Right renal cortex interstitium (tissue), 3 donors: ENCODE measurements at places on chromosomes 6 and 20. TPM values are rescaled to one million over a fixed set of nuclear protein-coding genes. Genes with fewer than 3 reads are reported as not detected.

Gene TBC1D7
- polyA plus RNA-seq = 39.8 TPM

DNA sequence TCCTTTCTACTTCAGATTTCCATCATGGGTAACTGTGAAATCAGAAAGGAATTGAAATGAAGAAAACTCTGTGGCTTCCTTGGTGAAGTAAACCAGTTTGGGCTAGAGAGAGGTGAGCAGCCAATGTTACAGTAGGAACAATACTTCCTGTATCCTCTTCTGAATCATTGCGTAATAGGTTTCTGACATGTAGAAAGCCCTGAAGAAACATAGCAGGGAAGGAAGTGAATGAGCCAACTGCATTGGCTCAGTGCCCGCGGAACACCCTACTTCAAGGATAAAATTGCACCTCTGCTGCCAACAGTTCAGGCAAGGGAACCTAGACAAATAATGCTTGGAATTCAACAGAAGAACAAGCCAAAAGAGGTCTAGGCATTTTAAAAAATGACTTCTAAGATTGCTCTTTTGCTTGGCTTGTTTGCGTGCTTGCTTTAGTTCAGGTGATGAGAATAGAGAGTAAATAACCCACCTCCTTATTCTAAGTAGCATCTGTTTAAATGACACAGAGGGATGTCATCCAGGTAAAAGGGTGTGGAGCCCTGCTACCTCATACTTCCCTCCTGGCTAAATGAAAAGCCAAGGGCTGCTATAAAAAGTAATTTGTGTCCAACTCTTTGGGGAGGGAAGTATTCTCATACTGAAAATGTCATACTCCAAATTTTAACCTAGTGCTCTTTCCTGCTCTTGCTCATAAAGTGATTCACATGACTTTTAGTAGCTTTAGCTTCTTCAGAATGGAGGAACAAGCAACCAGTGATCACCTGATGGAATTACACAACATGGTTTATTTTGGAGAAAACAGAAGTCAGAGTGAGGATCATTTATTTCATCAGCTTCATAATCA lies 30.0 kb upstream of the AKIRIN2 start:
- no peak for DNase-seq

GRCh38 chr6:128990915-128991314 lies 108.0 kb downstream of the LAMA2 start:
- no peak for DNase-seq

GRCh38 chr6:102986086-102986485 lies 1592.6 kb downstream of the GRIK2 start:
- DNase-seq = no peak

- no peak for DNase-seq
Measured at GRCh38 chr6:131532580-131533039, 40.4 kb upstream of the ARG1 start.
